ENCODE measurements at places on chromosomes 16 and 17.

GRCh38 chr16:3295783-3296182 is 9.4 kb downstream of the TIGD7 start:
- no peak for DNase-seq

- DNase-seq: peak; percentile 58
Measured at GRCh38 chr17:44558334-44558709, 1.0 kb downstream of the FZD2 start.

- DNase-seq: no peak
Measured at GRCh38 chr16:26909623-26910022, 157.1 kb upstream of the C16orf82 start.

- DNase-seq: no peak
Measured at GRCh38 chr17:16977932-16978331, 6.0 kb upstream of the TNFRSF13B start.

DNA sequence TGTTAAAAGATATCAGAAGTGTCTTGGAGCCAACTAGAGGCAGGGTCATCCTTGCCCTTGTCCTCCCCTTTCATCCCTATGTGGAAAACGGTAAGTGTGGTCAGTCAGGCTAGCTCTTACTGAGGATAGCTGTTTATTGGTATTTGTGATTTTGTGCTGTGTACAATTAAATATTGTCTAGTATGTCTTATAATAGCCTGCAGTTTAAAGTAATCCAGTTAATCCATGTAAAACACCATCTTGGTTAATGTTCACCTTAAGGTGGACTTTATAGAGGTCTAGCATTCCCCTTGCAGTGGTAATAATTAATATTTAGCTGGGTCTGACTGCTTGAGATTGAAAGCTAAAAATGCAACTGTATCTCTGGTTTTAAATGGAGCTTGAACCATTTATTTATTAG is 25.6 kb downstream of the METTL9 start:
- no peak for DNase-seq

- DNase-seq: no peak
Measured at GRCh38 chr17:22459953-22460350, 767.6 kb downstream of the KCNJ18 start.

GRCh38 chr17:69928611-69929010 is 146.4 kb upstream of the KCNJ16 start:
- no peak for DNase-seq

DNA sequence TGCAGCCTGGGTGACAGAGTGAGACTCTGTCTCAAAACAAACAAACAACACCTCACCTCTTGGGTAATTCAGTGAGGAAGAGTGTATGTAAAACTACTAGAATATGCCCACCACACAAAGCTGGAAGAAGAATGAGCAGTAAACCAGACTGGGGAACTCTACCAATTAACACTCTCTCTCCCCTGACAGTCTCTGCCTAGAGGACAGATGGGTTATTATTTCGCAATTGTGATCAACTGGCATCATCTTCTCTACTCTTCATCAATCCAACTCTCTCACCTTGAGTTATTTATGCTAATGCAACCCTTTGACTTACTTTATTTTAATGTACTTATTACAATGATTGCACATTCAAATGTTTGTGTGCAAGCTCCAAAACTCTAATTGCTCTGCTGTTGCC is 205.6 kb downstream of the XYLT1 start:
- DNase-seq: no peak

- DNase-seq: no peak
Measured at GRCh38 chr16:80704751-80705505, 99.5 kb downstream of the CDYL2 start.

DNA sequence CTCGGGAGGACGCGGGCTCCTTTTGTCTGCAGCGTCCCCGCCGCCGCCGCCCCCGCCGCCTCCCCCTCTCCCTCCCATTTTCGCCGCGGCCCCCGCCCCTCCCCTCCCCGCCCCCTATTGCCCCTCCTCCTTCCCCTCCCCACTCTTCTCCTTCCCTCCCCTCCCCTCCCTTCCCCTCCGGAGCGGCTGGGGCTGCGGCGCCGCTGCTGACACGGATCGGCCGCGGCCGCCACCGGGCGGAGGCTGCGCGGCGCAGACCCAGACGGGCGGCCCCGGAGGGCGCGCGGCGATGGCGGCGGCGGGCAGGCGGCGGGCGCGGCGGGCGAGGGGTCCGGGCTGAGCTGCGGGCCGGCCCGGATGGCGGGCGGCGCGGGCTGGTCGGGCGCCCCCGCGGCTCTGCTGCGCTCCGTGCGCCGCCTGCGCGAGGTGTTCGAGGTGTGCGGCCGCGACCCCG is at the start of gene RAB11FIP4:
Gene RAB11FIP4, plus strand, starts transcription at position 180 of the 454 bp plus-strand sequence. Its CDS starts 178 bp downstream, at position 358.
- DNase-seq: peak; percentile 78

DNA sequence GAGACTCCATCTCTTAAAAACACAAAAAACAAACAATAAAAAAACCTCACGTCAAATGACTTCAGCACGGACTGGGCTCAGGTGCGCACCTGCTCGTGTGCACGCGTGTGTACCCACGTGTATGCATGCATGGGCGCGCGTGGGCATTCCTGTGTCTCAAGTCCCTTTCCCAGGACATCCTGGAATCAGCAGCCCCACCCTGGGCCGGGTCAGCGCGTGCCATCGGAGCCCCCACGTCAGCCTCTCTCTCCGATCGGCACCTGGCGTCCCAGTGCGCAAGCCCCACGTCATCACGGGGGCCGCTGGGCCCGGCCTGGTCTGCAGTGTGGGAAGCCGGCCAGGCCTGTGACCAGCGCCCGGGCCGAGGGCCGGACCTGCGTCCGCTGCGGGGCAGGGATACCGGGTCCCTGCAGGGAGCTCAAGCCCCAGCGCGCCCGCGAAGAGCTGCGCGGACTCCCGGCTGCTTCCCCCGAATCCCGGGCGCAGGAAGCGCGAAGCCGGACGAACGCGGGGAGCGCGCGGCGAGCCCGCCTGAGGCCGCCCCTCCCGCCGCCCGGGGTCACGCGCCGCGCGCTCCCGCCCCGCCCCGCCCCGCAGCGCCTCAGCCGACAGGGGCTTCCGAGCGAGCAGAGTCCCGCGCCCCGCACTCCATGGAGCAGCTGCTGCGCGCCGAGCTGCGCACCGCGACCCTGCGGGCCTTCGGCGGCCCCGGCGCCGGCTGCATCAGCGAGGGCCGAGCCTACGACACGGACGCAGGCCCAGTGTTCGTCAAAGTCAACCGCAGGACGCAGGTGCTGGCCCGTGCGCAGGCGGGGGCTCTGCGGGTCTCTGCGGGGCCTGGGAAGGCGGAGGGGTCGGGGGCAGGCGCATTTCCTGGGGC is at the start of gene FN3K:
Gene FN3K, plus strand, starts transcription at position 629 of the 880 bp plus-strand sequence. Its CDS starts 22 bp downstream, at position 651.
- peak; percentile 91 for DNase-seq

GRCh38 chr16:22138482-22138881 is 23.8 kb upstream of the SDR42E2 start:
- DNase-seq: no peak

- peak; percentile 29 for DNase-seq
Measured at GRCh38 chr16:87264634-87265033, 52.6 kb downstream of the C16orf95 start.

Data from posterior vena cava (tissue), 2 donors.